ENCODE measurements at places on chromosomes 1 and 21.
A peak's percentile ranks its signal among the peaks of the same experiment; 100 is the strongest.

- DNase-seq = no peak
These were observed 56.4 kb downstream of the TGFBR3 start for GRCh38 chr1:91829293-91830153.

GRCh38 chr1:221203224-221204054, 324.2 kb downstream of the HLX start:
- DNase-seq = peak; percentile 33

DNA sequence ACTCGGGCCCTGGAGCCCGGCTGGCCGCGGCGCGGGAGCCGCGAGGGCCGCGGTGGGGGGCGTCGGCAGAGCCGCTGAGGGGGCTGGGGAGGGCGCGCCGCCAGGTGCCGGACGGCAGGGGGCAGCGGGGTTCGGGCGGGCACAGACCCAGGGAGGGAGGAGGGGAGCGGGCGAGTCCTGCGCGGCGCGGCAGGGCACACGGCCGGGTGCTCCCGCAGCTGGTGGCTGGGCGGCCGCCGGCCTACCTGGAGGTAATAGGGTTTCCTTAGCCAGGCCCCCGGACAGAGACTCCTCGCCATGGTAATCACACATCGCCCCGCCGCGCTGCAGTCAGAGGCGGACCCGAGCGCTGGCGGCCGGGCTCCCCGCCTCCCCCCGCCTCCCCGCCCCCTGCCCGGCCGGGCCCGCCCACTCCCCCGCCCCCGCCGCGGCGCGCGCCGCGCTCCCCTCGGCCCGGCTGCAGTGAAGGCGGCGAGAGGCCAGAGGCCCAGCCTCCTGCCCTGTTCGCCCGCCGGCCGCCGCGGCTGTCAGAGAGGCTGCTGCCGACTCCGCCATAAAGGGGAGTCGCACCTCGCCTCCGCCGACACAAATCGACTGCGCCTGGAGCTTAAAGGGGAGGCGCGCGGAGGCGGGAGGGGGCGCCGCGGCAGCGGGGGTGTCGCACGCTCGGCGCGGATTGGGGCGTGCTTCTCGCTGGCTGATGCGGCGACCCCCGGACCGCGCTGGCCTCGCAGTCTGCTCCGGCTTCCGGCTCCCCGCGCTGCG, at the start of gene DIPK1A:
Gene DIPK1A (minus strand): TSS at position 332 of the 765 bp plus-strand sequence. CDS start 33 bp downstream, at position 299.
- peak; percentile 76 for DNase-seq

GRCh38 chr1:101996825-101997465, at the start of gene OLFM3:
OLFM3 (minus strand) TSS chr1:101996926.
- DNase-seq = no peak

DNA sequence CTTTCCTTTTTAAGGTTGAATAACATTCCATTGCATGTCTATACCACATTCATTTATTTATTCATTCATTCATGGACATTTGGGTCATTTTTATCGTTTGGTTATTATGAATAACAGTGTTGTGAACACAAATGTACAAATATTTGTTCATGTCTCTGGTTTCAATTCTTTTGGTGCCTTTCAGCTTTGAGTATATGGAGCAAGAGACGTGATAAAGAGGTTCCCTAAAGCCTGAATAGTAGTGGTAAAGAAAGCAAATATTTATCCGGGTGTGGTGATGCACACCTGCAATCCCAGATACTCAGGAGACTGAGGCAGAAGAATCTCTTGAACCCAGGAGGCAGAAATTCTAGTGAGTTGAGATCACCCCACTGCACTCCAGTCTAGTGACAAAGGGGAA, 5.3 kb upstream of the RLF start:
- DNase-seq = no peak

- no peak for DNase-seq
These were observed 133.6 kb upstream of the ATP1B1 start for GRCh38 chr1:168972887-168973286.

DNA sequence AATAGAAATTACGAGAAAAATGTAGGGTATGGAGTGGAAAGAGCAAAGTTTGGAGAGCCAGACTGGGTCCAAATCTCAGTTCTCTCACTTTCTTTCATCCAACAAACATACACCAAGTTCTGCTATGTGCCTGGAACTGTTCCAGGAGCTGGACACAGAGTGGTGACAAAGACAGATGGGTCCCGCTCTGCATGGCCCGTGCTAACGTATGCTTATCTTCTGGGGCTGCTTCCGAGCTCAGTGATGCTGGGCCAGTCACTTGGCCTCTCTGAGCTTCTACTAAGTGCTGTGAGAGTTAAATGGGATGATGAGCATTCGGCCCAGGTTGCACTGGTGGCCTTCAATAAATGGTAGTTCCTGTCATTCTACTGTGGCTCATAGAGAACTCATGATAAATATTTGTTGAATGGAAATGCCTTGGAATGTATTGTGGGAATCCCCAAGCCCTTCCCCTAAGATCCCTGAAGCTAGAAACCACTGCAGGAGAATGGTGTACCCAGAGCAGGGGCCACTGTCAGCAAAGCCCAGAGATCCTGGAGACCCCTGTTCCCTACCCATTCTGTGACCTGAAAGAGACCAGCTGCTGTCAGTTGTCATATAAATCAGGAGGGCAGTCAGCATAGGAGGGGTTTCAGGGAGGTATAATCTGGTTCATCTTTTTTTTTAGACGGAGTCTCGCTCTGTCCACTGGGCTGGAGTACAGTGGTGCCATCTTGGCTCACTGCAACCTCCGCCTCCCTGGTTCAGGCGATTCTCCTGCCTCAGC, 3.8 kb downstream of the LEMD1 start:
- DNase-seq = no peak

DNA sequence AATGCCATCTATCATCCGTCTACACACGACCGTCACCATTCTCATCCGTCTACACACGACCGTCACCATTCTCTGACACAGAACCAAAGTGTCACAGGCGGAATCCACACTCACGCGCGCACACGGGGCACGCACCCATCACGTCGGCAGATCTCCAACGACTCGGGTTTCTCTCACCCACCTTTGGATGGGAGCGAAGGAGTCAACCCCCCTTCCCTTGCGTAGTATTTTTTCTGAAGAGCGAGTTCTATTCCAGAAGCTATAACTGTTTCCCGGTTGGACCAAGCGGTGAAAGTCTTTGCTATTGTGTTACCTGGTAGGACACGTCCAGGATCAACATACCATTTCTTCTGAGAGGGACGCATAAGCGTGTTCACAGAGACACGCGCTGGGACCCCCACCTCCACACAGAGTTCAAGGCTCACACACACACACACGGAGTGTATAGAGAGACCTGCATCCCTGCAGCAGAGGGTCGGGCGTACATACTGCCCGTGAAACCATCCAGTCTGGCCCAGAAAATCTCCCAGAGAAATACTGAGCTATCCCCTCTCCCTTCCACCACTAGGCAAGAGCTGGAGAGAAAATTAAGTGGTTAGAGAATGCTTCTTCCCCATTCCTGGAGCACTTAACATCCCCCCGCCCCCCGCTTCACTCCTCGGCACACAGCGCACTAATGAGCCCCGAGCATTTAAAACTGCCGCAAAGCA, 741 bp downstream of the DUSP10 start:
- DNase-seq = peak; percentile 48

- no peak for DNase-seq
These were observed 5.5 kb downstream of the MRPS6 start for GRCh38 chr21:34078915-34079314.

Data from hepatic stellate cell (primary cell).